Cerebellar nuclear complex (tissue), 1 donor: ENCODE measurements at places on chromosomes 7 and 10.

DNA sequence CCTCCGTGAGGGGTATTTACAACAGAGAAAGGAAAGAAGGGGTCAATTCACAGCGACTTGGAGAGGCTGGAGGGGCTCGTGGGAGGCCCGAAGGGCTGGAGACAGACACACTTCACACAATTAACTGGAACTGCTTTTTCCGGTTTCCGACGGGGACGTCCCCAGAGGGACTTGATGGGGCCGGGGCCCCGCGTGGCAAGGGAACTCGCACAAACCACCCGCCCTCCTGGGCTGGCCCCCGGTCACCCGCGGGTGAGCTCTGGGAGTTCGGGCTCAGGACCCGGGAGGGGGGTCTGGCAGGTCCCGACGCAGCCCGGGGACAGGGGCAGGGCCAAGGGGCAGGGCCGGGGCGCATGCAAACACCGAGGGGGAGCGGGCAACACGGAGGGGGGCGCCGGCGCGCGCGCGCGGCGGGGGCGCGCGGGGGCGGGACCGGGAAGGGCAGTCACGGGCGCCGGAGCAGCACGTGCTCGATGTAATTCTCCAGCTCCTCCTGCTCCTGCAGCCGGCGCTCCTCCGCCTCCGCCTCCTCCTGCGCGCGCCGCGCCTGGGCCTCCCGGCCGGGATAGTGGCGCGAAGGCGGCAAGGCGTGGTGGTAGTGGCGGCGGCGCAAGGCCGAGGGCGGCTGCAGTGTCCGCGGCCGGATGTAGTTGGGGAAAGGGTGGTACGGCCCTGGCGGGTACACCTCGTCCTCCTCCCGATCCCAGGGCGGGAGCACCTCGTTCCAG is 2.7 kb downstream of the VGF start:
- DNase-seq, result no peak

DNA sequence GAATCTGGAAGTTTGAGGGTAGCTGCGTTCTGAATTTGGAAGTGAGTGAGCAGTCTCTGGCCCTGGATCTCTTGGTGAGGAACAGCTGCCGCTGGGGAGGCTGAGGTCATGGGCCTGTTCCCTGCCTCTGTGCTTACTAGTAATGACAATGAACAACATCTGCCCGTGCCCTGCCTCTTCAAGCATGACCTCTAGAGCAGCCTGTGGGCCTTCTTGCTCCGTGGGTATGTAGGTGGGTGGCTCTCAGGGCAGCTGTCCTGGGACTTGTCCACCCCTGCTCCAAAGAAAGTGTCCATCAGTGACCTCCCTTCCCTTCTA is 186.2 kb downstream of the CXCL12 start:
- DNase-seq, result no peak

DNA sequence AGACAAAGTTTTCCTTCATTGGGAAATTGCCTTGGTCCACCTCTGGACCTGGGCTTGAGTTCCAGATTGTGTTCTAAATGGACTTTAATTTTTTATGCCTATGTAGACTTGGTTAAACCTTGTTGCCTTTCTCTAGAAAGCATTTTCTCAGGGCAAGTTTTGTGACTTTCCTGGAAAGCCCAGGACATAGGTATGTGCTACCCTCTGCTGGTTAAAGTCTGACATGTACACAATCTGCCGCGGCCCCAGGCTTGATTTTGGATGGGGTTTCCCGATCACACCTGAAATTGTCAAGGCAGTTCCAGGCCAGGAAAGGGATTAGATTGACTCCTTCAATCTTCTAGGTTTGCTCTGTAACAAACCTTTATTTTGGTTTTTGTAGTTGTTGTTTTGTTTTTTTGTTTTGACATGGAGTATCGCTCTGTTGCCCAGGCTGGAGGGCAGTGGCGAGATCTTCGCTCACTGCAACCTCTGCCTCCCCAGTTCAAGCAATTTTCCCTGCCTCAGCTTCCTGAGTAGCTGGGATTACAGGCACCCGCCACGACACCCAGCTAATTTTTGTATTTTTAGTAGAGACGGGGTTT is 14.1 kb upstream of the AKR1B10 start:
- no peak for DNase-seq

DNA sequence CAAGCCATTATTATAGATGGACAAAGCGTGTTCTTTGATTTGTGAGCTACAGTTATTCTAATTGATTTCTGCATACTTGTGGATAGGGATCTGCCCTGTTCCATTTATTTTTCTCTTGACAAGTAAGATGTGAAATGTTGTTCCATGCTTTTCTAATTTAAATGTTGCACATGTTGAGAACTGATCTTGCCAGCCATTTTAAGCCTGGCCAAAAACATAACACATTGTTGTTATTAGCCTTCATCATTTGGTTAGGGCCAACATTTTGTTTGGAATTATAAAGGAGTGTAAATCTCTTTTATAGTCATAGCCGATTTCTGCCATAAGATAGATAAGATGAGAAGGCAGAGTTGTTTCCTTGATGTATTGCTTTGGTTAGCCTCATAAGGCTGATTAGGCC is 117.0 kb downstream of the WNT2 start:
- no peak for DNase-seq

GRCh38 chr10:29227201-29227600 is 61.7 kb upstream of the LYZL1 start:
- DNase-seq, result no peak

- no peak for DNase-seq
Measured at GRCh38 chr10:23433701-23434100, 5.2 kb upstream of the OTUD1 start.

GRCh38 chr7:108114117-108114841 is 15.9 kb downstream of the LAMB4 start:
- no peak for DNase-seq

GRCh38 chr7:94618126-94618525 is 37.8 kb downstream of the SGCE start:
- DNase-seq, result no peak

- DNase-seq, result no peak
Measured at GRCh38 chr7:25583621-25584020, 355.3 kb upstream of the NPVF start.

DNA sequence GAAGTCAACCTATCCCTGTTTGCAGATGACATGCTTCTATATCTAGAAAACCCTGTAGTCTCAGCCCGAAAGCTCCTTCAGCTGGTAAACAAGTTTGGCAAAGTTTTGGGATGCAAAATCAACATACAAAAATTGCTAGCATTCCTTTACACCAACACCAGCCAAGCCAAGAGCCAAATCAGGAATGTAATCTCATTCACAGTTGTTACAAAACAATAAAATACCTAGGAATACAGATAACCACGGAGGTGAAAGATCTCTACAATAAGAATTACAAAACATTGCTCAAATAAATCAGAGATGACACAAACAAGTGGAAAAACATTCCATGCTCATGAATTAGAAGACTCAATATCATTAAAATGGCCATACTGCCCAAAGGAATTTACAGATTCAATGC is 50.4 kb upstream of the ZNF365 start:
- DNase-seq, result no peak

DNA sequence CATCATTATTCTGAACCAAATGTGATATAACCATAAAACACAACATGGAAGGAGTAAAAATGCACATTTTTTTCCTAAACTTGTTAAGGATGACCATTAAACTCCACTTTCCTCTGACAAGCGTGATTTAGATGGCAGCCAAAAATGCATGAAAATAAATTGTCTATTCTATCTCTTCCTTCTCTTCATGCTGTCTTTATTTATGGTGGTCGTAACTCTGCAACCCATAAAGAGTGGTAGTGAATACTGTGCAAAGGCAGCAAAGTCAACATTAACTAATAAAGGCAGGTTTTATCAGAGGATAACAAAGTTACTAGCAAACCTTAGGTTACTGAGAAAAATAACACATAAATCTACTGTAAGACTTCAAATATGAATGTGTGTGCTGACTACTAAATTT is 106.6 kb downstream of the TPK1 start:
- no peak for DNase-seq

- DNase-seq, result no peak
Measured at GRCh38 chr10:59175538-59176240, 754 bp upstream of the PHYHIPL start.

GRCh38 chr7:18590241-18590640 is 94.7 kb downstream of the HDAC9 start:
- DNase-seq, result no peak

- DNase-seq, result no peak
Measured at GRCh38 chr7:5586279-5586962, 162.8 kb upstream of the TNRC18 start.

DNA sequence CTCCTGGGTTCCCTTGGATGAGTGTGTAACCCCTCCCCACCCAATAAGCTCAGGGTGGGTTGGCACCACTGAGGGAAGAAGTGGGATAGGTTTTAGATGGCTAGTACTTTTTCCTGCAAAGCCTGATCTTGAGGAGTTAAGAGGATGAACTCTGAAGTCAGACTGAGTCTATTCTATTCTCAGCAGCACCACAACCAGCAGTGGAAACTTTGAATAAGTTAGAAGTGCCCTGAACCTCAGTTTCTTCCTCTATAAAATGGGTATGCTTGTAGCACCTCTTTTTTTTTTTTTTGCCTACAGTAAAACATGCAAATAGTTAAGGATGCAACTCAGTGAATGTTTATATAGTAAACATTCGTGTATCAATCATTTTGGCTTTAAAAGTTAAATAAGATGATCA is 7.1 kb downstream of the NKX2-3 start:
- no peak for DNase-seq

DNA sequence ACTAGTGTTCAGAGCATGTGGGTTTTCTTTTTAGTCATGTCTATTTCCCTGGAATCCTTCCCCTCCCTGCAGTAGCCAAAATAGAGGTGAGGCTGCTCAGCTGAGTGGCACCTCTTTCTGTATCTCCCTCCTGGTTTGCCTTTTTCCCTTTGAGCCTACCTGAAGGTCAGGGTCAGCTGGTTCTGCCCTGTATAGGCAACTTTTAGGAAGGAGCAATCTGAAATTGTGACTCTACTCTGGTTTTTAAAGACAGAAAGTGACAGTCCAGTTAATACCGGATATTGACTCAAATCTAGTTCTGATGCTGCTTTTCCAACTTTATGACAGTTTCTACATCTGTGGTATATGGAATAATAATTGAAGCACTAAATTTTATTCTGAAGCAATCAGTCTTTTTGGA is 26.0 kb downstream of the CCM2 start:
- no peak for DNase-seq

DNA sequence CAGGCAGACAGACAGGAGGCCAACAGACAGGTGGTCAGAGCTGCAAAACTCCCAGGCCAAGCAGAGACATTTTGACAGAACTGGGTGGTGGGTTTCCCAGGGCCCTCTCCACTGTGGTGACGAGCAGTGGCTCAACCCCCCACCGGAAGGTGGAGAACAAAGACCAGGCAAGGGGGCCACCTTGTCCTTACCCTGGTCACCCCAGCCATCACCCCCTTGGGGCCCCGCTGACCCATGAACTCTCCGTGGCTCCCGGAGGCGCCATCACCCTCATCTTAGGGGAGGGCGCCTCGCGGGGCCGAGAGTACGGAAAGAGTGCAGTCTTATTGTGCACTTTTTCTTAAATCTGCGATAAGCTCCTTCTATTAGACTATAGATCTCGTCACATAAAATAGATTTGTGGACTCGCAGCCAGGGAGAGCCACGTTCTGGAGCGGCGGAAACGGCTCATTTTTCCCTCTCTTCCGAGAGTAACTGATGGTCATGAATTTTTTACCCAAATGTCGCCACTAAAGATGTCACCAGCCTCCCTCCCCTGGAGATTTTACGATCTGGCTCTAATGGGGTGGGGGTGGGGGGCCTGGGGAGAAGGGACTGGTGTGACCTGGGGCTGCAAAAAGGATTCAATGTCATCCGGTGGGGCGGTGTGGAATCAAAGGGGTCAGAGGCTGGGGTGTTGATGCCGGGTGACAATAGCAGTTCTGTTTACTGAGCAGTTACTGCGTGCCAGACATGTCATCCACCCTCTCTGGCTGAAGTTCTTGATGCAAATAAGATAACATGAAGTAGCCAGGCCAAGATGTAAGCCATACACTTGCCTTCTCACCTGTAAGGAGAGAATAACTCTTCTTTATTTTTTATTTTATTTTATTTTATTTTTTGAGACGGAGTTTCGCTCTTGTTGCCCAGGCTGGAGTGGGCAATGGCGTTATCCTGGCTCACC is 71.1 kb upstream of the MYL10 start:
- DNase-seq, result no peak

DNA sequence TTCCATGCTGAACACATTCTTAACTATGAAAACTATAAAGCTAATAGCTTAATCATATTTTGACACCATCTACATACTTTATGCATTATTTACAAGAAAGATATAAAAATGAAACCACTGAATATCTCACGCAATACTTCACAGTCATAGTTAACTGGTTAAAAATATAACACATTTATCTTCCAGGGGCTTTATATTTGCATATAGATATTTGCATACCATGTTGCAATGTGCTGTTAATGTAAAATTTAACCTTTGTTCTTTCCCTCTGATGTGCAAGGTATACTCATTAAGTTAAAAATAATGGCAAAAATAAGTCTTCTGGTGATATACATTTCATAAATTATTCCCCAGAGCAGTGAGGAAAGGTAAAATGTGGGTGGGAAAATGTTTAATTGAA is 76.9 kb upstream of the MGMT start:
- no peak for DNase-seq

DNA sequence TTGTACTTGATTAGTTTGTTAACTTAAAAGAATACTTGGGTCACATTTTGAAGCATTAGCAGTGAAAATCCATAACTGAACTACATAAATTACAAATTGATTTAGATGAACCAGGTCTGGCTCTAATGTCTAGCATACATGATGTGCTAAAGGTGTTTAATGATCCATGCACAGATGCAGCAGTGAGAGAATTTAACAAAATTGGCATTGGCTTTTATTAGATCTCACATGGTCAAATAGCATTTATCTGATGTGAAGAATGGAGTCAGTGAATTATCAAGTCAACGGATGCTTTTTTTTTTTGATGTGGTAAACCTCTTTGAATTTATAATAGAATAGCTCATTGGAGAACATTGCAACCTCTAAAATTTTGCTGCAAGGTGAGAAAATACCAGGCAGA is 293.0 kb upstream of the POT1 start:
- DNase-seq, result no peak

DNA sequence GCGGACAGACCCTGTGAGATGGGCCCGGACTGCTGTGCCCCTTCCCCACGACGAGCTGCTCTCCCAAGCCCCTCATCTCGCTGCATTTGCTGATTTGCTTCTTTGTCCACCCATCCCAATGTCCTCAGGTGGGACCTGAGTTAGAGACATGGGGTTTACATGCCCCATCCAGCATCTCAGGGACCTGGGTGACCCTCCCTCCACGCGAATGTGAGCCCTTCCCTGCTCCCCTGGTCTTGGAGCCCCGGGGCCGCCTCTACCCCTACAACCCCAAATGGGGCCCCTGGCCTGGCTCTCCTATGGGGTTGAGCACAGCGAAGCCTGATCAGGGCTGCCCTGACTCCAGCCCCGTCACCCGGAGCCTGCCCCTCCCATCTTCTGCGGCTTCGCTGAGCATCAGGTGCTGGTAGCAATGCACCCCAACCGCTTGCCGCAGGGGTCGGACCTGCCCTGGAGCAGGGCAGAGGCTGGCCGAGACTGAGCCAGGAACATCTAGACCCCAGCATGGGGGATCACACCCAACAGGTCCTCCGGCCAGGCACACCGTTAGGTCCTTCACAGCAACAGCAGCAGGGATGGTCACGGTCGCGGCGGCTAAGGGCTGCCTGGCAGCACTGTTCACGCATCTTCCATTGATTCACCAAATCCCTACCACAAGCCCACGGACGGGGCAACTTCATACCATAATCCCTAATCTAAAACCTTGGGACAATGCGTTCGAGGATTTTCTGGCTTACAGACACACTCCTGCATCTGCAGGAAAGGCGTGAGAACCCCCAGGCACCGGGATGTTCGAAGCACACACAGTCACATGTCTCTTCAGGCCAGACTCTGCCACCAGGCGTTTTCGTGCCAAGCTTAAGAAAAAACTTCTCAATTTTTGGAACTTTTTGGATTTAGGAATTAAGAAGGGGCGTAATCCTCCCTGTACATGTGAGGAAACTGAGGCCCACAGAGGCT is 15.5 kb downstream of the WDR86 start:
- DNase-seq, result no peak
